ENCODE measurements at places on chromosomes 11 and 22. TPM values are rescaled to one million over a fixed set of nuclear protein-coding genes. Genes with fewer than 3 reads are reported as not detected.

The OR4D5 gene
- not detected for polyA plus RNA-seq

The RFPL1 gene
- polyA plus RNA-seq = 1.9 TPM

The POU2AF1 gene
- 0.63 TPM for polyA plus RNA-seq

The DMC1 gene
- 2.9 TPM for polyA plus RNA-seq

The ANO9 gene
- polyA plus RNA-seq = 0.10 TPM

The OR2D3 gene
- polyA plus RNA-seq = not detected

The BACE1 gene
- 97.8 TPM for polyA plus RNA-seq

The ZP1 gene
- polyA plus RNA-seq = 0.72 TPM

The NTM gene
- polyA plus RNA-seq = 181 TPM

The TBX1 gene
- polyA plus RNA-seq = 0.63 TPM
